ENCODE measurements at places on chromosomes 7 and 10.

- DNase-seq: no peak
Observed at GRCh38 chr7:124777268-124777667, 11.7 kb upstream of the GPR37 start.

- no peak for DNase-seq
Observed at GRCh38 chr10:125024497-125025234, 82.7 kb downstream of the ZRANB1 start.

DNA sequence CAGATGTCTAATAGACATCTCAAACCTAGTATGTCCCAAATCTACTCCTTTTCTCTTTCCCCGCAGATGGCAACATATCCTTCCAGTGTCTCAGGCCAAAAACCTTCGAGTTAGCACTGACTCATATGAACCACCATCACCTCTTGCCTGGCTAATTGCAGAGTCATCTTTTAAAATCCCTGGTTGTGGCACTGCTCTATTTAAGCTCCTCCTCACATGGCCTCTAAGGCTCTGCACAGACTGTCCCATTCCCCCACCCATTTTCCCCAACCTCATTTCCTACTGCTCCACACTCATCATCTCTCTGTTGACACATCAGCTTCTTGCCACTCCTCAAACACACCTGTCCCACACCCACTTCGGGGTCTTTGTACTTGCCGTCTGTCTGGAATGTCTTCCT lies 16.8 kb upstream of the HBP1 start:
- no peak for DNase-seq

DNA sequence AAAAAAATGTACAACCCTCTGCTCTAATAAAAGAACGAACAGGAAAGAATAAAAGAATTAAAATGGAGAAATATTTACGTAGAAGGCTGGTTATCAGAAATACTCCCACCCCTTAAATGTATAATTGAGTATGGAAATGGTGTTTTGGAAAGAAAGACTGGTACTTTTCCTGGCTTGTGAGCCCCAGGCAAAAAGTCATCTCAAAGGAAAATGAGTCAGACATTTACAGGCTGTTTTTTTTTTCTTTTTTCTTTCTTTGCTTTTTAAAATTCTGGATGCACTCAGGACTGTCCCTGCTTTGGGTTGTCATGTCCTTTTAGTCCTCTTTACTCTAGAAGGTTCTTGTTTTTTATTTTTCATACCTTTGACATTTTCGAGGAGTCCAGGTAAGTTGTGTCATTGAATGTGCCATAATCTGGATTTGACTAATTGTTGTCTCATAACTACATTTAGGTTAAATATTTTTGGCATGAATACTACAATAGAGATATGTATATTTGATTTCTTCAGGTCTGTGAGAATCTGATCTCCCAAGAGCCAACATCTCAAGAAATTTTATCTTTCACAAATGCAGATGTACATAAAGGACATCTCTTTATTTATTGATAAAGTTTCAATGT lies 313.0 kb upstream of the GLI3 start:
- DNase-seq: no peak

GRCh38 chr7:116859323-116859722 lies 3.1 kb upstream of the CAPZA2 start:
- DNase-seq: no peak

- no peak for DNase-seq
Observed at GRCh38 chr10:99365736-99366135, 36.6 kb downstream of the CNNM1 start.

- no peak for DNase-seq
Observed at GRCh38 chr10:30788307-30788706, 158.8 kb upstream of the LYZL2 start.

- DNase-seq: no peak
Observed at GRCh38 chr7:142108728-142109505, 2.6 kb upstream of the MGAM2 start.

DNA sequence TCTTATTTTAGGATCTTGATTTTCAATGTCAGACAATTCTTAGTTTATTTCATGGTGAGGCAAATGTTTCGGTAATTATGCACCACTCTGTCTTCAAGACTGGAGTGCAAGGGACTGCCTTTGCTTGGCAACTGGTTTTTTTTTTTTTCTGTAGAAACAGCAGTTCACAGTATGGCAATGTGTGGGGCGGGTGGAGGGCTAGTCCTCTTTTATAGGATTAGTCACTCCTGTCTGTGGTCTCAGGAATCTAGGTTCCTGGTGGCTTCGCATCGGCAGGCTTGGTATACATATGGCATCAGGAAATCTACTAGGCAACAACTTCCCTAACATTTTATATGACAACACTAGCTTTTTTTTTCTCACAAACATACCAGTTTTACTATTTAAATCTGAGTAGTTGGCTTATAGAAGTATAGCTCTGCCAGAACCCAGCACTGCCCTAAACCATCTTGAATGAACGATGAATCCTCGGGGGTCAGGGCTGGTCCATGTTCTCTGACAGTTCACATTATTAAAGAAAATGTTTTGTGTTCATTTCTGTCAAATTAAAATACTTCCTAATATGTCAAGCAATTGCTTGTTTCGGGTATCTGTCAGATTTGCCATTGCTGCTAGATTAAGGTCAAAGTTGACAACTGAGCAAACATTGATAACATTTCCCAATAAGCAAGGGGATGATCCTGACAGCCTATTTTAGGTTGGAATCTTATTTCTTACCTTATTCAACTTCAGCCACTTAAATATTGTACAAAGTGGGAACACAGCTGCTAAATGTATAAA lies 289.7 kb upstream of the VSTM2A start:
- DNase-seq: no peak

- DNase-seq: no peak
Observed at GRCh38 chr10:85635650-85636049, 730.9 kb downstream of the GRID1 start.

- peak; percentile 68 for DNase-seq
Observed at GRCh38 chr10:103584216-103585010, 90.9 kb downstream of the NEURL1 start.

GRCh38 chr10:50554995-50555568 lies 68.7 kb downstream of the SGMS1 start:
- peak; percentile 51 for DNase-seq

- DNase-seq: no peak
Observed at GRCh38 chr7:33509206-33509605, 379.8 kb downstream of the BBS9 start.

GRCh38 chr7:153389261-153389660 lies 629.7 kb downstream of the ACTR3B start:
- no peak for DNase-seq

- DNase-seq: no peak
Observed at GRCh38 chr7:44396496-44396895, 71.1 kb upstream of the CAMK2B start.

DNA sequence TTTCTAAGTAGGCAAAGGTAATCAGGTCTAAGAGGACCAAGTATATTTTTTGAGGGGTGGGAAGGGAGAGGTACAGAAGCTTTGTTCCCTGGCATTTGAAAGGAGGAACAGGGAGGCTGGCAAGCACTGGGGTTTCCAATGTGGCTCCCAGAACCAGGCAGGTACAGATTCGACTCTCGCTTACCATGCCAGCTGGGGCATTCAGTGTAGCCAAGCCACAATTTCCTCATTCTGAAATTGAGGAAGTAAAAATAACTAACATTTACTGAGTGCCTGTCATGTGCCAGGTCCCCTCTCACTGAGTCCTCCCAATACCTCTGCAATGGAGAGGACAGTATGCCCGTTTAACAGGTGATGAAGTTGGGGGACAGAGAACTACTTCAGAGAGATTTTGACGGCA lies 45.9 kb upstream of the BET1 start:
- DNase-seq: peak; percentile 35

DNA sequence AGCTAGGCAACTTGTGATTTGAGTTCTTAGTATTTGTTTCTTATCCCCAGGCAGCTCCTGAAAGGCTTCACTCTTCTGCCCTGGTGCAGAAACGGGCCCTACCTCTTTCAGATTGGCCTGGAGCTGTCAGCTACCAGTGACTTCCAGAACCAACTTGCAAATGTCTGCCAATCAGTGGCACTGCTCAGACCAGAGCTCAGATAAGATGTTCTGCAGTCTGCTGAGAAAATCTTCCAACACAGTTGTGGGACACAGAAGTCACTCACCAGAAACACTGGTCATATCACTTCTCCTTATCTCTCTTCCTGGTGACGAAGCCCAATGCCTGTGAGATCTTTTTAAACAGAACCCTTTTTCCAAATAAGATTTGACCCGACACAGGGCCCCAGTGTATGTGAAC lies 81.9 kb upstream of the DUSP5 start:
- DNase-seq: no peak

GRCh38 chr7:142030294-142030693 lies 34.6 kb downstream of the MGAM start:
- DNase-seq: no peak

DNA sequence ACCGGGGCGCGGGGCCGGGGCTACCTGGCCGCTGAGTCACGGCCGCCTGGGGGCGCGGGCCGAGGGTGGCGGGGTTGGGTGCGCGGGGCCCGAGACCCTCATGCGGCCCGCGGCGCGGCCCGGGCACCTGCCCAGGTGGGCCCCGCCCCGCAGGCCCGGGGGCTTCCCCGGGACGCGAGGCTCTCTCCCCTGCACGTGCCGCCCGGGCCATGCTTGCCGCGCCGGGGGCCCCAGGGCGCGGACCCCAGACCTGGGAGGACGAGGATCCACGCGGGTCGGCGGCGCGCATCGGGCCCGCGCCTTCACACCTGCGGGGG lies 402 bp downstream of the MAFK start:
- DNase-seq: no peak

DNA sequence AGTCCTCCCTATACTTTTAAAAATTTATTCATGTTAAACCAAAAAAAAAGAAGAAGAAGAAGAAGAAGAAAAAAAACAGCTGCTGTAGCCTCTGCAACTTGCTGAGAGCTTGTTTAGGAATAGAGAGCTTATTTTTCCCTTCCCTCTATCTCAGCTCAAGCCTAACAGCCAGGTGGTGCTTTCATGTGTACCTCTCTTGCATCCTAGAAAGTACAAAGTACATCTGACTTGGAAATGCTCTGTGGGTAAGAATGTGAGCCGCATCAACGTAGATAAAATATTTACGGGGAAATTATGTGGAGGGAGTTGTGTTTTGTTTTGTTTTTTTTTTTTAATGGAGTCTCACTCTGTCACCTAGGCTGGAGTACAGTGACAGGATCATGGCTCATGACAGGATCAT lies 99.6 kb downstream of the PLXDC2 start:
- no peak for DNase-seq

- no peak for DNase-seq
Observed at GRCh38 chr10:67925449-67926005, 41.1 kb downstream of the SIRT1 start.

- DNase-seq: no peak
Observed at GRCh38 chr10:114526126-114526503, 121.8 kb upstream of the AFAP1L2 start.

DNA sequence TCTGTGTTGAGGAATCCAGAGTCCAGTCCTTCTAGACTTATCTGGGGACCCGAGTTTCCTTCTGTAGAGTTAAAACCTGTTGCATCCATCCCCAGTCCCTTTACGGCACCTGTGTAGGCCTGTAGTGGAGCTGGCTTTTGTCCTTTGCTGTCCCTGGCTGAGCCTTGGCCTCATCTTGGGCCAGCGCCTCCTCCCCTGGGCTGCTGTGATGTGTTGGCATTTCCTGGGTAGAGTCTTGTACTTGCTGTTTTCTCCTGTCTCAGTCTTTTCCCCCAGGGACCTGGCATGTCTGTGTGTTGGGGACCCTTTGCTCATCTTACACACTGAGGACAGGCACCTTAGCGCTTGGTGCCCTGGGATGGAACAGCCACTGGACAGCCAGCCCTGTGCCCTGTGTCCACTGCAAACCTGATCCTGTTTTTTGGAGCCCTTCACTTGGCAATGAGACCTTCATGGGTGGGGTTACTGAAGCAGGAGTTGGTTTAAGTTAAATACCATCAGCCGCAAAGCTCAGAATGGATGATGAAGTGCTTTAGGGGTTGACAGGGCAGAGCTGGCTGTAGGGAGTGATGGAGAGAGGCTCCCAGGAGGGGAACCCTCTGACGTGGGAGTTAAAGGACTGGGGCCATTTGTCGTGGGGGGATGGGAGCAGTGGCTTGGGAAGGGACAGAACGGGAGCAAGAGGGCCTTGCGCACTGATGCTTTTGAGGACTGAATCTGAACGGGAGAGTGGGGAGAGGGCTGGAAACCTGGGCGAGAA lies 50.9 kb downstream of the CUX1 start:
- no peak for DNase-seq

- no peak for DNase-seq
Observed at GRCh38 chr7:114298011-114298410, 116.6 kb upstream of the FOXP2 start.

- no peak for DNase-seq
Observed at GRCh38 chr10:759898-760477, 70.5 kb upstream of the DIP2C start.

- DNase-seq: no peak
Observed at GRCh38 chr7:84191842-84192241, 2.7 kb downstream of the SEMA3A start.

GRCh38 chr7:143130541-143130940 lies 1.3 kb upstream of the PIP start:
- DNase-seq: no peak

- DNase-seq: no peak
Observed at GRCh38 chr7:97731736-97732564, at the start of gene TAC1. TAC1 (plus strand) TSS chr7:97732086; CDS start chr7:97732613, 527 bp downstream.

- peak; percentile 71 for DNase-seq
Observed at GRCh38 chr10:77837248-77837924, 89.2 kb downstream of the DLG5 start.

- peak; percentile 32 for DNase-seq
Observed at GRCh38 chr7:39633563-39634477, 10.4 kb downstream of the RALA start.

- DNase-seq: no peak
Observed at GRCh38 chr10:127198721-127199120, 2.3 kb upstream of the INSYN2A start.

GRCh38 chr10:131727560-131727959 lies 173.2 kb upstream of the PPP2R2D start:
- no peak for DNase-seq

- no peak for DNase-seq
Observed at GRCh38 chr10:7168414-7168813, 242.4 kb downstream of the SFMBT2 start.

- DNase-seq: no peak
Observed at GRCh38 chr10:77160679-77161078, 476.9 kb downstream of the KCNMA1 start.

- no peak for DNase-seq
Observed at GRCh38 chr7:7843972-7844371, 124.6 kb upstream of the GLCCI1 start.

GRCh38 chr7:158186864-158187693 lies 400.5 kb downstream of the PTPRN2 start:
- DNase-seq: no peak

- no peak for DNase-seq
Observed at GRCh38 chr10:23294638-23295247, 49.9 kb downstream of the C10orf67 start.

DNA sequence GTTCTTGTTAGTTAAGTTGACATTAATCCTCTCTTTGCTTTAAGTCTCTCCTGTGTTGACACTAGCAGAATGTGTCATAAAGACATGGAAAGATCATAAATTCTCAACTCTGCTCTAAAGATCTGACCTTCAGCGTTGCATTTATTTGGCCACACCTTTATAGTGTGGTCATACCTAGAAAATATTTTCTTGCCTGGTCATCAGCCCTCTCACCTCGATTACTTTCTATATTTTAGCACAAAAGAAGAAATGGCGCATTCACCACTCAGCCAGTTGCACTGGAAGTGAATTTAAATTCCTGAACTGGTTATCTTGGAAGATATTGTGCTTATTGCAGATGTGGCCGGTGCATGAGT lies 96.7 kb upstream of the PDCD4 start:
- DNase-seq: no peak

All from CD4-positive, alpha-beta T cell (primary cell).